ENCODE measurements at places on chromosomes 7 and 10.

GRCh38 chr7:134473861-134474291 is 15.0 kb upstream of the AKR1B1 start:
- no peak for DNase-seq

- DNase-seq, result no peak
These were observed 156.3 kb downstream of the CCDC71L start for GRCh38 chr7:106504645-106505044.

DNA sequence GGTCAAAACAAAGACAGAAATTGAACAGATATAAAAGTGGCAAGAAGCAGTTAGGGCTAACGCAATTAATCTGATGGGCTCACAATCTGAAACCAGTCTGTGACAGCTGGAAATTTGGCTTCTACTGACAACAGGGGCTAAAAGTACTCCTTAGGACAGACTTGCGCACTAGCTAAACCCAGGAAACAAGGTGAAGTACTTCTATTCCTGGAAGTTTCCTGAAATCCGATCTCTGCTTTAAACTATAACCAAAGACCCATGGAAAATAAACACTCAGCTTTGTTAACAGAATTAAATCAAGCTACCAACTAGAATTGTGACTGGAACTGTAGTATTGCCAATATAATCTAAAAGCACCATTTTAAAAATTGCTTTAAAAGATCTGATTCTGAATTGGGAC is 520.2 kb upstream of the ZWINT start:
- DNase-seq, result no peak

DNA sequence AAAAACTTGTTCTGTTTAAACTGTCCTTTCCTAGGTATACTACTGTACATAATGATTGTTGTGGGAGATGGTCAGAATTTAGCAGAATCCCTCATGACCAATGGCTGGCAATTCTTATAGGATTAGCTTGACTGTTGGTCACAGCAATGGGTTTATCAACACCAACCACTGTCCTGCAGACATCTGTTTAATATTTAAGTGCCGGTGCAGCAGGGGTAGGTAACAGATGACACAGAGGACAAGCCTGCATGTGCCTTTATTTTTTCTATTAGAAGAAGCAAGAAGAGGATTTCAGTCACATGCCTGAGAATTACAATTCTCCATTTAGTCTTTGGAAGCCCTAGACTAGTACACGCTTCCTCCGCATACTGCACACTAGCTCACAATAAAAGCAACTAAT is 48.4 kb downstream of the CCDC6 start:
- no peak for DNase-seq

DNA sequence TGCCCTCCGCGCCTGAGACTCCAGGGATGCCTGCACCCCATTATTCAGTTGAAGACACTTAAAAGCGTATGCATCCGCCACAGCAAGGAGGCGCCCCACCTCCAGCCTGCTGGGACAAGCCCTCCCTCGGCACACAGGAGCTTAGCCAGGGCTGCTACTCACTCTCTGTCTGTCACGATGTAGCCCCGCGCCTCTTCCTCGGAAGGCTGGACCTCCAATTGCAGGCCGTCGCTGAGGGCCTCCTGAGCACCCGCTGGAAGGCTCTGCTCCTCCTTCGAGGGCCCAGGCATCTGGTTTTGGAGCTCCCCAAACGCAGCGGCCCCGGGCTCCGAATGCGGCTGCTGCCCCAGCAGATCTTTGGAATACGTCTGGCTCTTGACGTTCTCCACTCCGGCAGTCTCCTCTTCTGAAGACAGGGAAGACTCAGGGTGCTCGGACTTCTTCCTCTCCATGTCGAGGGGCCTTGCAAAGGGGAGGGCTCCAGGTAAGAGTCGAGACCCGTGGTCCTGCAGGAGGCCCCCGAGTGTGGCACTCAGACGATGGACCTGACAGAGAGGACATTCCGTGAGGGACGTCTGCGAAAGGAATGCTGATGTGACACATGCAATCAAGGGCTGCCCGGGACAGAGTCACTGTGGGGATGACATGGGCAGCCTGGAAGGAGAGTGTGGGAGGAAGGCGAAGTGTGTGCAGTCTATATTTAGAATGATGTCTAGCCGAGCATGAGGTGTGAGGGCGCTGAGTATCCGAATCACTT is 453.9 kb downstream of the PTPRN2 start:
- DNase-seq, result no peak

DNA sequence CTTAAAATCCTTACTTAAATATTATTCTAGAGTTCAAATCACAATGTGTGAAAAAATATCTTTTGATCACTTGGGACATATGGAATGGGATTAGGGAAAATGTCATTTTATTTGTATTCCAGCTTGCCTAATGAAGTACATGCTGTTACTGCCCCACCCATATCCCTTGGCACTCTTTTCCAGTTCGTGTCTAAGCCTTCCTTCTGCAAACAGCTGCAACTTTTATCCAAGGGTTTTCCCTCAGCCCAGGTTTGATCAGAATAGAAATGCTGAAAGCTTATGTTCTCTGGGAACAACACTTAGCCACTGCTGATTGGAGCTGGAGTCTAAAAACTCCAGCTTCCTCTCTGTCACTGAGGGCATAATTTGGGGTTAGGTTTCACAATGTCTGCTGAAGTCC is 214.1 kb upstream of the FAM3C start:
- DNase-seq, result no peak

- DNase-seq, result no peak
These were observed 45.3 kb upstream of the OSBPL3 start for GRCh38 chr7:25025218-25025671.
